ENCODE measurements at places on chromosomes 2 and 18. TPM values are rescaled to one million over a fixed set of nuclear protein-coding genes. Genes with fewer than 3 reads are reported as not detected.

DNA sequence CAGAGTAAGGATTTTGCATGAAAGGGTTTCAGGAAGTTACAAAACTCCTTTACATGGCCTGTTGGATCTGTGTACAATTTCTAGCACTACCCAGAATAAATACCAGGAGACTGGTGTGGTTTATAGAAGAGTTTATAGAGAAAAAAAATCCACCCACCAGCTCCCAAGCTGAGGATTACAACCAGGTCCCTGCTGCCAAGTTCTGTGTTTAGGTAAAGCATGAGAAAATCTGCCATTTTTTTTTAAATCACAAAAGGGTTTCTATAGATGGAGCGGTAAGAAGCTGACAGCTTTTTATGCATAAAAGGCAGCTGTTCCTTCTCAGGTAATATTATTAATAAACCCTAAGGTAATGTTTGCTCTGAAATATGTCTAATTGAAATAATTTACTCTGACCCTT lies 545.4 kb upstream of the ZEB2 start:
- no peaks in the 10 kb centered on the region for H3K27me3 ChIP-seq
- no peak overlapping the region for H3K27ac ChIP-seq
- no peak for DNase-seq
- H3K36me3 ChIP-seq: no peaks in the 10 kb centered on the region

- H3K4me3 ChIP-seq: no peak overlapping the region
- H3K27ac ChIP-seq: no peak overlapping the region
- peaks cover 7% of the 10 kb centered on the region for H3K4me1 ChIP-seq
- no peak for DNase-seq
- no peaks in the 10 kb centered on the region for H3K36me3 ChIP-seq
- no peaks in the 10 kb centered on the region for H3K27me3 ChIP-seq
Observed at GRCh38 chr18:62616331-62616805, 93.5 kb downstream of the ZCCHC2 start.

- no peak overlapping the region for H3K4me3 ChIP-seq
- H3K36me3 ChIP-seq: no peaks in the 10 kb centered on the region
- H3K4me1 ChIP-seq: no peaks in the 10 kb centered on the region
- no peaks in the 10 kb centered on the region for H3K27me3 ChIP-seq
Observed at GRCh38 chr18:78830161-78830560, 149.5 kb upstream of the SALL3 start.

DNA sequence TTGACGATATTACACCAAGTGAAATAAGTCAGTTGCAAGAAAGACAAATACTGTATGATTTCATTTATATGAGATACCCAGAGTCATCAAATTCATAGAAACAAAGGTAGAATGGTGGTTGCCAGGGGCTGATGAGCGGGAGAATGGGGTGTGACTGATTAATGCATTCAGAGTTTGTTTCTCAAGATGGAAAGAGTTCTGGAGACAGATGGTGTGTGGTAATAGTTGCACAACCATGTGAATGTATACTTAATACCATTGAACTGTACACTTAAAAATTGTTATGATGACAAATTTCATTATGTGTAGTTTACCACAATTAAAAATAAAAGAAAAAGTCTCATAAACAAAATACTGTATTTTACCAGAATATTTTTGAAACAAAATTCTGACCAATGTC lies 117.3 kb downstream of the PIGN start:
- no peaks in the 10 kb centered on the region for H3K36me3 ChIP-seq
- H3K27ac ChIP-seq: no peak overlapping the region
- DNase-seq: no peak
- no peak overlapping the region for H3K4me3 ChIP-seq
- H3K4me1 ChIP-seq: no peaks in the 10 kb centered on the region

- H3K27ac ChIP-seq: no peak overlapping the region
- H3K36me3 ChIP-seq: no peaks in the 10 kb centered on the region
- DNase-seq: no peak
- H3K4me3 ChIP-seq: no peak overlapping the region
Observed at GRCh38 chr2:205058409-205058808, 513.1 kb downstream of the PARD3B start.

DNA sequence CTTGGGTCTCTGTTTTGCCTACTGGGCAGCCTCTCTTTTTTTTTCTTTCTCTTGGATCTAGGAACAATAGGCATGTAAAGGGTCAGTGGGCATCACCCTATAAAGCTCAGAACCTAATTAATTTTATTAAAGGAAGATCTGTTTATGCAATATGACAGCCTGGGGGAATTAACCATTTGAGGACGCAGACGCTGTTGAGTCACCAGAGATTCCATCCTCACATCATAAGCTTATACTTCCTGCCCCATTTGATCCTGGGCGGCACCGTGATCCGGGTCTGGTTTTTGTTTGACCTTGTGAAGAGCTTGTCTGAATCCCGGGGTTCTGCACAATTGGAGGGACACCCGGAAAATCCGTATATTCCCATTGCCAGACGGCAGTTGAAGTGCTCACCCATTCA lies 16.8 kb upstream of the BCL11A start:
- no peaks in the 10 kb centered on the region for H3K27me3 ChIP-seq
- H3K36me3 ChIP-seq: no peaks in the 10 kb centered on the region
- H3K4me3 ChIP-seq: no peak overlapping the region
- DNase-seq: no peak

GRCh38 chr2:172088245-172089004 lies 3.1 kb downstream of the DLX1 start:
- H3K27ac ChIP-seq: no peak overlapping the region
- no peak overlapping the region for H3K4me3 ChIP-seq
- no peaks in the 10 kb centered on the region for H3K36me3 ChIP-seq
- no peaks in the 10 kb centered on the region for H3K27me3 ChIP-seq

DNA sequence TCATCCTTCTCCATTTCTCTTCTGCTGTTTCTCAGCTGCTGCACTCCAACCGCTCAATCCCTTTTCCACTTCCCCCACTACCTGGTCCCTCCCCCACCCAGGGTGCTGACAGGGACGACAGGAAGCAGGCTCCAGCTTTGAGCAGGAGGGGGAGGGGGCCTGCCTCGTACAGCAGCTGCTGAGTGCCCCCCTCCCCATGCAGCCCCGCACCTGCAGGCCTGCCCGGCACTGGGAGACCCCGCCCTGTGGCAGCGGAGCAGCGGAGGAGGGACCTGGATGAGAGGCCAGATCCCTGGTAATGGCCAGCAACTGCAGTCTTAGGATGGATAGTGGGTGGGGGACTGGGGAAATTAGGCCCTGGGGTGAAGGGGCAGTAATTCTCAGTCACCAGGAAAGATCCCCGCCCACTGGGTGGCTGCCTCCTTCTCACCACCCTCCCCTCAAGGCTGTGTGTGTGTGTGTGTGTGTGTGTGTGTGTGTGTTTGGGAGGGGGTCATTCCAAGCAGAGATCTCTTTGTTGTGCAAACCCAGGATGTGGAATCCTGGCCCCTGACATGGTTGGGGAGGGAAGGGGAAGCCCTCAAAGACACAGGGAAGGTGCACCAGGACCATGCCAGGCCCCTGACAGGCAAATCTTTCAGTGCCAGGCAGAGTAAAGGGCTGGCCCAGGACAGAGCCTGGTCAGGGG lies 6.8 kb upstream of the CRYBA2 start:
- H3K4me3 ChIP-seq: no peak overlapping the region
- no peaks in the 10 kb centered on the region for H3K36me3 ChIP-seq
- no peaks in the 10 kb centered on the region for H3K4me1 ChIP-seq
- no peak for DNase-seq
- H3K27me3 ChIP-seq: no peaks in the 10 kb centered on the region

DNA sequence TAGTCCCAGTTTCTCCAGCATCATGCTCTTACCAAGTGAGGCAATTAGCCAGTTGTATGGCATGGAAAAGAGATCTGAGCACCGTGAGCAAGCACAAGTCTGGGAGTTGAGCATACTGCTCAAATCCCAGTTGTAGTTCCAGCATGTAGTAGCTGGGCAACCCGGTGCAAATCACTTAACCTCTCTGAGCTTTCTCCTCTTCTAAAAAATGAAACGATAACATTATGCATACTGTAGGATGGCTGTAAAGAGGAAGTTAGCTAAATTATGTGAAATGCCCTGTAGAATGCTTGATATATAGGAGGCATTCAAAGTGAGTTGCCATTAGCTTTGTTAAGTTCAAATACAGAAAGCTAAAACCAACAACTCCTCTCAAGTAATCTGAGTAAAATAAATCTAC lies 164.0 kb upstream of the ZEB2 start:
- peak; percentile 81 for DNase-seq
- H3K36me3 ChIP-seq: no peaks in the 10 kb centered on the region
- peak overlapping the region; percentile 39 for H3K4me3 ChIP-seq
- peak overlapping the region; percentile 98 for H3K27ac ChIP-seq

DNA sequence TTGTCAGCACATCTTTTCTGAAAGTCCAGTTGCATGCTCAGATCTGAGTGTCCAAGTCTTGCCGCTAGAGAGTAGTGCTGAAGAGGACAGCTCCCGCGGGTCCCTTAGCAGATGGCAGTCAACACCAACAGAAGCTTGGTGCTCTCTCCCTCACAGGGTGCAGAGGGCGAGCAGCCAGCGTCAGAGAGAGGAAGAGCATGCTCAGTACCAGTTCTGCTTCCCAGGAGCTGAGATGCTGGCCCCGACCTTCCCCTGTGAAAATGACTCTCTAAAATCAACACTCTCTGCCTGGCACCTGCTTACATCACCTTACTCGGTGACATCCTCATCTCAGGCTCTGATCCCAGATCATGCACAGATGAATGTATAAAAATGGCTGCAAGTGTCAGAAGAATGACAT lies 86.0 kb upstream of the TWIST2 start:
- no peaks in the 10 kb centered on the region for H3K36me3 ChIP-seq
- no peak overlapping the region for H3K27ac ChIP-seq
- peak; percentile 32 for DNase-seq
- no peak overlapping the region for H3K4me3 ChIP-seq
- no peaks in the 10 kb centered on the region for H3K27me3 ChIP-seq

GRCh38 chr2:236001854-236002253 lies 166.3 kb downstream of the GBX2 start:
- H3K27me3 ChIP-seq: no peaks in the 10 kb centered on the region
- H3K36me3 ChIP-seq: no peaks in the 10 kb centered on the region
- no peaks in the 10 kb centered on the region for H3K4me1 ChIP-seq
- no peak overlapping the region for H3K4me3 ChIP-seq
- H3K27ac ChIP-seq: no peak overlapping the region

DNA sequence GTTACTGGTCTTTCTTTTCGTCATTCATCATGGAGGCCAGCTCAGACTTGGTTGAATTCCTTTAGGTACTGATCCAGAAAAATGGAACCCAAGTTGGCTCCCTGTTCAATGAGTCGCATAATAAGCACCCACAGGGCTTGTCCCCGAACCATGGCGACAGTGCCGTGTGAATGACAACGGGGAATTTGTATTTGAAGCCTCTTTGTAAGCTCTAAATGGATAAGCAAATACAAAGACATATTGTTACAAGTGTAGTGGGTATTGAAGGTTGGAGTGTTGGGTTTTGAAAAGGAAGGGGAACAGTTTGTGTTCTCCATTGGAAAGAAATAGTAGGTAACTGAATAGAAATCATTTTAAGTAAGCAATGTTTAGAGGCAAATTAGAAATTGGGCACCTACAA lies 288.9 kb downstream of the SLC4A3 start:
- DNase-seq: no peak
- no peaks in the 10 kb centered on the region for H3K27me3 ChIP-seq
- H3K36me3 ChIP-seq: no peaks in the 10 kb centered on the region
- H3K27ac ChIP-seq: no peak overlapping the region

GRCh38 chr2:169661265-169661664 lies 32.9 kb downstream of the CFAP210 start:
- H3K27me3 ChIP-seq: no peaks in the 10 kb centered on the region
- no peak overlapping the region for H3K27ac ChIP-seq
- peaks cover 11% of the 10 kb centered on the region for H3K4me1 ChIP-seq
- no peak overlapping the region for H3K4me3 ChIP-seq
- no peak for DNase-seq

- no peaks in the 10 kb centered on the region for H3K4me1 ChIP-seq
- H3K27ac ChIP-seq: no peak overlapping the region
- no peaks in the 10 kb centered on the region for H3K27me3 ChIP-seq
- DNase-seq: no peak
- H3K4me3 ChIP-seq: no peak overlapping the region
Observed at GRCh38 chr2:189178726-189179569, 613 bp downstream of the COL5A2 start.

GRCh38 chr2:39608263-39608575 lies 57.5 kb upstream of the TMEM178A start:
- H3K36me3 ChIP-seq: no peaks in the 10 kb centered on the region
- no peak for DNase-seq
- H3K27ac ChIP-seq: no peak overlapping the region
- H3K4me3 ChIP-seq: no peak overlapping the region
- no peaks in the 10 kb centered on the region for H3K27me3 ChIP-seq
- peaks cover 11% of the 10 kb centered on the region for H3K4me1 ChIP-seq

- H3K27me3 ChIP-seq: no peaks in the 10 kb centered on the region
- H3K36me3 ChIP-seq: no peaks in the 10 kb centered on the region
- no peak overlapping the region for H3K27ac ChIP-seq
- no peak overlapping the region for H3K4me3 ChIP-seq
Observed at GRCh38 chr2:156585457-156585856, 149.3 kb downstream of the GPD2 start.

DNA sequence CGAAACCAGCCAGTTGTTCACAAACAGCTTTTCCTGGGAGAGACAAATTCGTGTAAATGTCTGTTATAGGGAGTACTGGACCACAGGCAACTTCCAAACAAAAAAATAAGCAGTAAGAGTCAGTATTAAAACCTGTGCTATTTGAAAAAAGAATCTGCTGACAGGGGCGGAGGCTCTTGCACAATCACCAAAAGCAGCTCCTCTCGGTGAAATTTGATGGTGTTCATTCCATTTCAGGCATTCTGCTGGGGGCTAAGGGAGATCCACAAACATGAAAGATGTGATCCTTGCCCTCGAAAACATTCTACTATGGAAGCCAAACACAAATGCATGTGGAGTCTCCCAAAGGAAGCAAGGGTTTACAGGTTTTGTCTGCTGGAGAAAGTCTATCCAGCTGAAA lies 45.0 kb downstream of the TFCP2L1 start:
- no peaks in the 10 kb centered on the region for H3K36me3 ChIP-seq
- H3K4me1 ChIP-seq: no peaks in the 10 kb centered on the region
- H3K27ac ChIP-seq: no peak overlapping the region
- H3K27me3 ChIP-seq: no peaks in the 10 kb centered on the region
- no peak overlapping the region for H3K4me3 ChIP-seq

DNA sequence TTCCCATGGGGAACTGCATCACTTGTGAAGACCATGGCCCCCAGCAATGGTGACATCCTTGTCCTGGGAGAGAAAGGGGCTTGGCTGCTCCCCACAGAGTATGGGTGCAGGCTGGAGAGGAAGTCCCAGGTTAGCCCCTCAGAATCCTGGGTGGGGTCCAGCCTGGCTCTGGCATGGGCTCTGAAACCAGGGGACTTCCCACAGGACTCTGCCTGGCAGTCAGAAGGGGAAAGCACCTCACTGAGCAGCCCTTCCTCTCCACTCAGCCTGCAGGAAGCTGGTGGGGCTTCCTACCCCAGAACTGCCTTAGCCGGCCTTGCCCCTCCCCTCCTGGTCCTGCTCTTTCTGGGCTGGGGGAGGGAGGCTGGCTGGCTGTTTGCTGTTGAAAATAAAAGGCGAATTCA lies 3.7 kb downstream of the NEURL3 start:
- no peak overlapping the region for H3K27ac ChIP-seq
- no peaks in the 10 kb centered on the region for H3K36me3 ChIP-seq
- H3K4me1 ChIP-seq: peaks cover 6% of the 10 kb centered on the region
- H3K27me3 ChIP-seq: no peaks in the 10 kb centered on the region
- DNase-seq: no peak

- no peaks in the 10 kb centered on the region for H3K4me1 ChIP-seq
- H3K27me3 ChIP-seq: no peaks in the 10 kb centered on the region
- H3K36me3 ChIP-seq: no peaks in the 10 kb centered on the region
- no peak overlapping the region for H3K4me3 ChIP-seq
Observed at GRCh38 chr18:23992089-23992940, 22.2 kb upstream of the TTC39C start.

Gene SKA1
- total RNA-seq: 20.3 TPM

Gene B4GALT6
- 0.47 TPM for total RNA-seq

Gene ATP6V1B1
- total RNA-seq: not detected

Gene IL36A
- total RNA-seq: not detected

Gene LYPD1
- not detected for total RNA-seq

Gene FABP1
- not detected for total RNA-seq

Gene NOP58
- 103 TPM for total RNA-seq

Gene RASGRP3
- total RNA-seq: 19.3 TPM

Gene EVX2
- not detected for total RNA-seq
